ENCODE measurements at places on chromosomes 13 and 19. TPM values are rescaled to one million over a fixed set of nuclear protein-coding genes. Genes with fewer than 3 reads are reported as not detected.

DNA sequence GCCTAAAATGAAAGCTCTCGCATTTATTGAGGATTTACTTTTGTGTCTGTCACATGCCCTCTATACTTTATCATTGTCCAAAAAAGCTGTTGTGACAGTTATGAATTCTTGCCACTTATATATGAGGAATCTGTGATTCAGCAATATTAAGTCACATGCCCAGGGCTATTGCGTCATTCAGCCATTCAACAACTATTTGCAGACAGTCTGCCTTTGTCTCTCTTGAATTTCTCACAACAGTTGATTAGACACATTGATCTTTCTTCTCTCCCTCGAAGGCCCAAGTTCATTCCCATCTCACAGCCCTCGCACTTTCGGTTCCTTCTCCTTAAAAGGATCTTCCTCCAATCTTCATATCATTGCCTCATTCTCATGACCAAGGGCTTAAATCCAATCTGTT, 342.6 kb downstream of the MZT1 start:
- DNase-seq: no peak

GRCh38 chr13:113327391-113327765, 30.3 kb downstream of the LAMP1 start:
- no peak for DNase-seq

DNA sequence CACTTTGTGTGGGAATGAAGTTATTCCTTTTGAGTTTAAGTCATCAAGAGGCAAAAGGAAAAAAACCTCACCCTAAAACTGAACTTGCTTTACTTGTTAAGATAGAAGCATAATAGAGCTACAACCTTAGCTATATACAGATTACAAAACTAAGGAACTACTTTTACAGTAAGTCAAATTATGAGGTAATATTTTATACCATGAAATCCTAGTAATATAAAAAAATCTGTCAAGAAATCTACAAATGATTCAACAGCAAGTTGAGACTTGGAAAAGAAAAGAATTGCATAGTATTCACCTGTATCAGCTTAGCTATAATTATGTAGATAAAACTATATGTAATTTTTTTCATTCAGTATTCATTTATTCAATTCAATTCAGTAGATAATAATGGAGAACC, 335.3 kb downstream of the KLF5 start:
- DNase-seq: no peak

GRCh38 chr13:42064259-42064658, 15.8 kb downstream of the DGKH start:
- DNase-seq: no peak

DNA sequence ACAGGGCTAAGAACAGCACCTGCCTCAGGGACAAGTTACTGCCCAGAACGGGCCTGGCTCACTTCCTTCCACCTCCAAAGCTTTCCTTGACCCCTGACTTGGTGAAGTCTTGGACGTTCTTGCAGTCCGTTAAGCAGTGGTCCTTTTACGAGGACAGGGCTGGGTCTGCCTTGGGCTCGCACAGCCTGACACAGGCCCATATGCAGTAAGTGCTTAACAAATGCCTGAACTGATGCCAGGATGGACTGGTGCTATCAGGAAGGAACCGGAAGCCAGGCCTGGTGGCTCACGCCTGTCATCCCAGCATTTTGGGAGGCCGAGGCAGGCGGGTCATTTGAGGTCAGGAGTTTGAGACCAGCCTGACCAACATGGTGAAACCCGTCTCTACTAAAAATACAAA, 1.8 kb upstream of the PLK5 start:
- DNase-seq: no peak

- DNase-seq: no peak
Measured at GRCh38 chr19:44597131-44597491, 16.3 kb upstream of the IGSF23 start.

DNA sequence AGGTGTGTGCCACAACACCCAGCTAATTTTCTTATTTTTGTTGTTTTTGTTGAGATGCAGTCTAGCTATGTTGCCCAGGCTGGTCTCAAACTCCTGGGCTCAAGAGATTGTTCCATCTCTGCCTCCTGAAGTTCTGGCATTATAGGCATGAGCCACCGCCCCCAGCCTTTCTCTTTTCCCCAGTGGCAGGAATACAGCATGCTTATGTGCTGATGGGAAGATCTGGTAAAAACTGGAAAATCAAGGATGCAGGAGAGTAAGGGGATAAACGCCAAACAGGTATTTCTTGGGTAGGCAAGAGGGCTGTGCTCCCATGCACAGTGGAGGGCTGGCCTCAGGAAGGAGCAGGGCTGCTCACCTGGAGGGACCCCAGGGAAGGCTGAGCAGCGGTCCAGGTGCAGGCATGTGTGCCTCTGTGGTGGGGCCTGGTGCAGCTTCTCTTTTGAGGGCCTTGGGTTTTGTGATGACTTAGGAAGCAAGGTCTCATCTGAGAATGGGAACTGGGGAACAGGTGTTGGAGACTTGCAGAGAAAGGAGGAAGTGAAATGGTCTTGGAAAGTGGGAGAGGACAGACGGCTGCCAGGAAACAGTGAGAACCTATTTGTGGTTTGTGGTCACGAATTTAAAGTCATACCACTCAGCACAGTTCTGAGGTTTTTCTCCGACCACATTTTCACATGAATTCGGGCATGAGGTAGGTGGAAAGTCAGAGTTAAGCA, 106.5 kb downstream of the TEX26 start:
- no peak for DNase-seq

- DNase-seq: no peak
Measured at GRCh38 chr13:90798381-90798780, 549.1 kb upstream of the MIR17HG start.

- DNase-seq: peak; percentile 41
Measured at GRCh38 chr19:511101-511851, 4.0 kb downstream of the TPGS1 start.

- no peak for DNase-seq
Measured at GRCh38 chr13:110149036-110149435, 157.9 kb downstream of the COL4A1 start.

- no peak for DNase-seq
Measured at GRCh38 chr13:42804244-42804874, 23.0 kb downstream of the FAM216B start.

GRCh38 chr13:42355092-42355485, 83.1 kb downstream of the AKAP11 start:
- DNase-seq: no peak

DNA sequence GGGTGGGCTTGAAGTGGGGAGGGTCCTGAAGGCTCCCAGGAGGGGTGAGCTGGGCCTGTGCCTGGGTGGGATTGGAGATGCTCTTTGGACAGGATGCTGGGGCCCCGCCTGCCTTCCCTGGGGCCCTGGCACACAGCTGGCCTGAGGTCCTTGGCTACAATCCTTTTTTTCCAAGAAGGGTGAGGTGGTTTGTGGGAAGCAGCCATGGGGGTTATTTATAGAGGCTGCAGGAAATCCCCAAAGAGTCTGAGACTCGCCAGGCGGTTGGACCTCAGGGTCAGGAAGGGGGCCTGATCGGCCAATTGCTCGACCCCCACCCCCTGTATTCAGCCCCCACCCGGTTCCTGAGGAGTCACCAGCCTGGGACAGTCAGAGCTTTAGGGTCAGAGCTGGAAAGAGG, 10.0 kb downstream of the GTPBP3 start:
- peak; percentile 39 for DNase-seq

Gene LILRB5
- 4.1 TPM for total RNA-seq

Gene ZSCAN4
- not detected for total RNA-seq

Measured in skin of body (tissue), 3 donors.